ENCODE measurements at places on chromosomes 12 and 14. TPM values are rescaled to one million over a fixed set of nuclear protein-coding genes. Genes with fewer than 3 reads are reported as not detected.

CLEC6A gene
- not detected for total RNA-seq

HELB gene
- 4.7 TPM for total RNA-seq

CLEC2A gene
- not detected for total RNA-seq

HVCN1 gene
- total RNA-seq = 5.1 TPM

MUCL1 gene
- not detected for total RNA-seq

ZNF605 gene
- total RNA-seq = 22.5 TPM

TTC7B gene
- total RNA-seq = 20.9 TPM

PSMA3 gene
- 105 TPM for total RNA-seq

IAPP gene
- not detected for total RNA-seq

DNAI7 gene
- 0.52 TPM for total RNA-seq

Measured in articular chondrocyte of knee joint (primary cell).